Posterior cingulate gyrus (tissue), 11 donors: ENCODE measurements at places on chromosomes 12 and 14.
A peak's percentile ranks its signal among the peaks of the same experiment; 100 is the strongest.

GRCh38 chr14:32696325-32697091 is 242.2 kb upstream of the NPAS3 start:
- no peak for DNase-seq

- no peak for DNase-seq
Observed at GRCh38 chr14:98888927-98889835, 382.8 kb downstream of the BCL11B start.

DNA sequence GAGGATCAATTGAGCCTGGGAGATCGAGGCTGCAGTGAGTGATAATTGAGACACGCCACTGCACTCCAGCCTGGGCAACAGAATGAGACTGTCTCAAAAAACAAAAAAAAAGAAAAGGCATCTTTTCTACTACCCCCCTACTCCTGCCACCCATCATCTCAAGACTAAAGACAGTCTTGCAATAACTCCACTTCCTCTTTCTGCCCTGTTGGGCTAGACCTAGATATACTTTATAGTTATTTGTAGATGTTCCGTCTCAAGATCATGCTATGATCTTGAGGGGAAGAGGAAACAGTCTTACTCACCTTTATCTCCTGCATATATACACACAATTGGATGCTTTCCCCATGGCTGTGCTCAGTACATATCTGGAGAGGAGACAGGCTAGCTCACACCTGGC is 12.1 kb upstream of the ESPL1 start:
- no peak for DNase-seq

DNA sequence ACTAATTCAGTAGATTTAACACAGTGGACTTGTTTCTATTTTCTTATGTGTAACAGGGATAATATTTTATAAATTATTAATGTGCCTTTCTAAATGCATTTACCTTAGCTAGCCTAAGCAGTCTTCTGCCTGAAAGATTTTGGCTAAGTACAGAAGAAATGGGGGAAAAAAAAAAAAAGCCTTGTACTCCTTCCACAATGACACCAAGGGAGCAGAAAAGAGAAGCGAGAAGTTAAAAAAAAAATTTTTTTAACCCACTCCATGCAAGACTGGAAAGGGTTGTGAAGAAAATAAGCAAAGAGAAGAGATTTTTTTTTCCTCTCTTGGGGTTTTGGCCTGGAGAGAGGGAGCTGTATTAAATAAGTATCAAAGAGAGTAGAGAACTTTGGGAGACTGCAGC is 28.7 kb downstream of the NELL2 start:
- DNase-seq: no peak

DNA sequence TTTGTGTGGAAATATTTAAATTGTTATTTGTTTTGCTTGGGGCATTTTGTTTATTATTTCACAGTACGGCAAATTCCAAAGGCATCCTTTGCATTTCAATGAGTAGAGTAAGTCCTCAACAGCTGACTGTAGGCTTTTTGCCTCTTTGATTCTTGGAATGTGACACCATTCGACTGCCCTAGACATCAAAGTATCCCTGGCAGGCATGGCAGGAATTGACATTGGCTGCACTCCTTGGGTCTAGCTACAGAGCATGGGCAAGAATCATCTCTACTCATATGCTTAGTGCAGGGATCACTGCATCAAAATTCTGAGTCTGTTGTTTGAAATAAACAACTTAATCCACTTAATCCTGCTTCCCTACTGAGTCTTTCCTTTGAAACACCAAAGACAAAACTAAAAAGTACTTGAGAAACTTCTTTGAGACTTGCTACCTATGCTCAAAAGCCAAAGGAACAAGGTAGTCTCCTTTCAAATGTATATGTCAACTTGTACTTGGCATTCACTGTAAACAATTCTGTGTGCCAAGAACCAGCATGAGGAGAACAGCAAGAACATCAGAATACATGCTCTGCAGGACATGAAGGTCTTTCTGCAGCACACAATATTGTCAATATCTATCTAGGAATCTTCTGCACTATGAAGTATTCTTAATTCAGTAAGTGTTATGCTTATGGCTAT is 1569.0 kb upstream of the FLRT2 start:
- no peak for DNase-seq

- peak; percentile 82 for DNase-seq
Observed at GRCh38 chr14:50083467-50084337, 32.7 kb downstream of the VCPKMT start.

DNA sequence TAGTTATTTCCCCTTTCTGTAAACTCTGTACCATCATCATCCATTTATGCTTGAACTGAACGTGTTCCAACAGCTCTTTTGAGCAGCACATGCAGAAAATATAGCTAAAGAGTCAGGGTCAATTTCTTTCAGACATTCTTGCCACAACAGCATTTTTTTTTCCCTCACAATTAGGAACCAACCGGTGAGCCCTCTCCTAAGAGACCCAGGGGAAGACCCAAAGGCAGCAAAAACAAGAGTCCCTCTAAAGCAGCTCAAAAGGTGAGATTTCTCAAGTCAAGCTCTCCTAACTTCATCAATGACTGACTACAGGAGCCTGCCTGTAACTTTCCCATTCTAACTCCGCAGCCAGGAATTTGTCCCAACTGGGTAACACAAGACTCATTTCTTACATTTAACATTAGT is 3.5 kb downstream of the HMGA2 start:
- no peak for DNase-seq

- DNase-seq: no peak
Observed at GRCh38 chr12:111121840-111122239, 201.5 kb upstream of the MYL2 start.

- no peak for DNase-seq
Observed at GRCh38 chr14:54784657-54785056, 118.0 kb downstream of the GCH1 start.

DNA sequence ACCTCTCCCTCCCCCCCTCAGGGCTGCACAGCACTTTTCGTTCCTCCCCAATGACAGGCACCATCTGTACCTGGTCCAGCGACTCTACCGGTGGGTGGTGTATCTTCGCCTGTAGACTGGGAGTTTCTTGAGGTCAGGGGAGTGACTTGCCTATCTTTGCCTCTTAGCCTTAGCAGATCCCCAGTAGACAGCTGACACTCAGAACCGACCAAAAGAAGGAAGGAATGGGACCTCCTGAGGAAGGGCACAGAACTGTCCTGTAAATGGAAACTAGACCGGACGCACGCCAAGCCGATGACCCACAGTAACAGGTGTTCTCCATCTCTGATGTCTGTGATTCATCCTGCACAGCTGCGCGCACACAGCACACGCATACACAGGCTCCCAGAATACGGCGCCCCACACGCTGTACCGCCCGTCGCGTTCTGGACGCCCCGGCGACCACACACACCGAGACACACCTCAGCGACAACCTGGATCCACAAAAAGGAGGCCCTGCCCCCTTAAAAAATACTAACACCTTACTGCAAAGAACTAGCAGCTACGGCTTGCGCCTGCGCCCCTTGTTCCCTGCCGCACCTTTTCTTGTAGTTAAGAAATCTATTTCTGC is 673 bp upstream of the TTC9 start:
- peak; percentile 12 for DNase-seq

DNA sequence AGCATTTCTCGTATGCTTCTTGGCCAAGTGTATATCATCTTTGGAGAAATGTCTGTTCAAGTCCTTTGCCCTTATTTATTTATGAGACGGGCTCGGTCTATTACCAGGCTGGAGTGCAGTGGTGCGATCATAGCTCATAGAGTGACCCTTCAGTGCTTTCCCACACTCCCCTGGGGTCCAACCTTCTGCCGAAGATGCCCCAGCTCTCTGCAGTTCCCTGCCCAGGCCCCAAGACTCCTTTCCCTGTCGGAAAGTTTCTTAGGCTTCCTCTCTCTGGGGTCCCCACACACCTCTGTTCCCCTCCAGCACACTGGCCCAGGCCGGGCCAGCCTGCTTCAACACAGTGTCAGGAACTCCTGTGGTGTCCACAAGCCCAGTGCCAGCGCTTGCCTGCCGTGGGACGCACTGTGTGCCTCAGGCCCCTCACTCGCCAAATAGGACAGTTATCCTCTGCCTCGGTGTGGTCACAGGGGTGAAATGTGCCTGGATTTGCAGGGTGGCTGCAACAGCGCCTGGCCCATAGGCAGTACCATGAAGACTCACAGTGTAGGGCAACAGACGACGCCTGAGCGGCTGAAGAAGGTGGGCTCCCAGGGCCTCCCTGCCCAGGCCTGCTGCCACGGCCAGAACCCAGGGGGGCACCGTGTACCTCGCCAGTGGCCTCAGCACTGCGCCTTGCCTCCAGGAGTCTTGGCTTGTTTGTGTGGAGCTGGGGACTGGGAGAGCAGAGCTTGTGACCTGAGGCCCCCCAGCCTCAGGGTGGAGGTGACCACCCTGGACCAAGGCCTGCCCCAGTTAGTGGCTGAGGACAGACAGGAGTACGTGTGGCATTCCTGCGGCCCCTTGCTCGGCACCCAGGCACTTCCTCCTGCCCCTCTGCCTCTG is 4.9 kb upstream of the ASPG start:
- no peak for DNase-seq

DNA sequence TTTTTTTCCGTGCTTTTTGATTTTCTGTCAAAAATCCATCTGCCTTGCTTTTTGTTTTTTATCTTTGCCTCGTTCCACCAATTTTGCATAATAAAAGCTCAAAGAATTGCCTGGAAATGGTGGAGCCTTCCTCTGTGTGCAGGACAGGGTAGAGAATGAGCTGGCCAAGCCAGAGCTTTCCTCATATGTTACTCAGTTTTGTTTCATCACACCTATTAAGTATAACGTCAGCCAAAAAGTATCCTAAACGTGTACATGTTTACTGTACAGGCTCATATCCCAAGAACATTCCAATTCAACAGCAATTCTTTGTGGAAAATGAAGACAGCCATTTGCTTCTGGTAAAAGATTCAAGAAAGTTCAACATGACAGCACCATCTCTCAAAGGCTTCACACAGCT is 191.2 kb upstream of the LMNTD1 start:
- DNase-seq: no peak

DNA sequence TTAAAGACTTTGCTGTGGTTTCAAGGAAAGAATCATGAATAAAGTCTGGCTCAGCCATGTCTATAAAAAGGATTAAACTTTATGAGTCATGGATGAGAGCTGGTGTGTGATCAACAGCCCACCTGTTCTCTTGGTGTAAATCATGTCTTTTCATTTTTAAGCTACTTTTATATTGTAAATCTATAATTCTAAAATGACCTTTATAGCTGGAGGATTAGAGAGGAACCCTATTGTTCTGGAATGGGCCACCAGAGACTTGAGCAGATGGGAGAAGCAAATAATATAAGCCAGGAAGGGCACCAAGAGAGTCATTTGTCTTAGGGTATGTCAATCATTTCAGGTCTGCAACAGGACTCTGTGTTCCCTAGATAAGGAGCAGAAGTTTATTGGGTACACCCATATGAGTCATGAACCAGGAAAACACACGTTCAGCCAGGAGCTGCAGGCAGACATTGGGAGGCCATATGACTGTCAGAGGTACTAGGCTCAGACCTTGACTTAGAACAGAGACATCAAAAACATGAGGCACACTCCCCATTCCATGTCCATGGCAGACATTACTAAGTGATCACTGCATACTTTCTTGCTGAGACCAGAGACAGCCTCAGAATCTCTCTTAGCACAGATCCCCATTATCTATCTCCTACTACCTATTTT is 49.3 kb downstream of the NDUFA12 start:
- DNase-seq: no peak

GRCh38 chr12:34604227-34604626 is 581.9 kb downstream of the ALG10 start:
- DNase-seq: peak; percentile 23

DNA sequence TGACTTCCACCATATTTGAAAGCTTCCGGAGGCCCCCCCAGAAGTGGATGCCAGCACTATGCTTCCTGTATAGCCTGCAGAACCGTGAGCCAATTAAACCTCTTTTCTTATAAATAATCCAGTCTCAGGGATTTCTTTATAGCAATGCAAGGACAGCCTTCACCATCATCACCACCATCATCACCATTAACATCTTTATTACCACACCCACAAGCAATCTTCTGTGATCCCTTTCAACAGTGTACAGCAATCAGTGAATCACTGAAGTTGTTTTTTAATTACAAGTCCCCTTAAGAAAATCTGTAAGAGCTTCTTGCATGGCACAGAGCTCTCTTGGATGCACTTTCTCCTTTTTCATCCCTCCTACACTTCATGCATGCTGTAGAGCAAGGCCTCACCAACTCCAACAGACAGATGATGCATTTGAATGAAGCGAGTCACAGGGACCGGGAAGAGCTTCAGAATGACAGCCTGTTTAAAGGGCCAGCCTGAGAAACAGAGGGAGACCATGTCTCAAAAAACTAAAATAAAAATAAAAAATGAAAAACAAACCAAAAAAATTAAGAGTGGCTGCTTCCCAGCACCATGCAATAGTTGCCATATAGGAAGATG is 83.6 kb upstream of the VASH1 start:
- DNase-seq: no peak

DNA sequence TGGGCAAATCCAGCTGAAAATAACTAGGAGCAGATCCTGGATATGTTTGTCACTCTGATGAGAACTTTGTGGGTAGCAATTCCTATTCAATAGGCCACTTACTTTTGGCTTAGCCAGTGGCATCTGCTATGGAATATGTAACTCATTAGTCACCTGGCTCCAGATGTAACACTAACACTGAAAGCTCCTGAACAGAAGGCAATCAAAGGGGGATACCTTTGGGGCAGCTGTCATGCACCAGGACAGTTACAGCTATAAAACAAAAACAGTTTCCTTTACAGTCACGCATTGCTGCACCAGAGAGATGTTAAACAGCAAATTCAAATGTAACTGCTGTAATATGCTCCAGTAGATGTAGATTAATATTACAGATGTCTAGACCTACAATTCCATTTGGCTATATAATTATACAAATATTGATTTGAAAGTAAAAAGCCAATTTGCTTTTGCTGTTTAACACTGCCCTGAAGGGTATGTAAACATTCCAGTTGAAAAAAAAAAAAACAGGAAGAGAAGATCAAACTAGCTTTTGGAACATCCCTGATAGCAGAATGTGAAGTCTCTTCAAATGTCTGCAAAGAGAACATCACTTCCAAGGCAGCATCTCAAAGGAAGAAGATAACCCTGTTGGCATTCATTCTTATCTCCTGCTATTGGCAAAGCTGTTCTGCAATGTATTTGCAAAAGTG is 18.4 kb downstream of the RACGAP1 start:
- DNase-seq: no peak

GRCh38 chr12:81229759-81230158 is 151.9 kb downstream of the ACSS3 start:
- DNase-seq: no peak

DNA sequence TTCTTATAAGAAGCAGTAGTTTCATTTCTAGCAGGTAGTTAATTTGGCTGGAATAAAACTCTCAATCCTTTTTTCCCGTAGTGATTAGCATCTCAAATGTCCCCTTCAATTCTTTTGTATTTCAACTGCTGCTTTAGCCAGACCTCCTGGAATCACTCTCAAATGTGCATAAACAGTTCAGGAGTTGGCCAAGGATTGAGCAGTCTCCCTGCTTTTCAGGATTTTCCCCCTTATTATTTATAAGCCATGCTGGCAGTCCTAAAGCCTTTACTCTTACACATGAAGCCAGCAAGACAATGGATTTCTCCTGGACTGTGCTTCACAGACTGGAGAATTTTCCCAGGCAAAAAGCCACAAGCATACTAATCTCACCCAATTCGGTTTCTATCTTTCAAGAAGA is 950.1 kb downstream of the VRK1 start:
- DNase-seq: no peak
